IMR-90 (cell line): ENCODE measurements at places on chromosomes 5 and 9. TPM values are rescaled to one million over a fixed set of nuclear protein-coding genes. Genes with fewer than 3 reads are reported as not detected.

- DNase-seq = no peak
Measured at GRCh38 chr9:134320126-134320867, 6.0 kb upstream of the RXRA start.

DNA sequence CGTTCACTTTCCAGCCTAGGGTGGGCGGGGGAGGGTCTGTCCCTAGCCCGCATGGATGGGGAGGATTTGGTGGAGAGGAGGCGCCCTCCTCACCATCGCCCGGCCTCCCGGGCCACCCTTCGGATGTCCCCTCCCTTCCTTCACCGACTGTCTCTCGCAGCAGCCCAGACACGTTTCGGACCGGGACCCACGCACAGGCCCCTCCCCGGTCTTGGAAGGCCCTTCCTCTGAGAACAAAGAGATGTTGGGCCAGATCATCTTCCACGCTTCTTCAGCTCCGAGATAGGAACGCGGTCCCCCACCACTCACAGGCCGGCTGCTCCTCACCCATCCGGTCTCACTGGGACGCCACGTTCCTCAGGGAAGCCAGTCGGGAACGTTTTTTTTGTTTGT lies 640 bp upstream of the DPM2 start:
- no peak for DNase-seq

The ZFP2 gene
- 0.06 and 0.19 TPM in 2 replicates for polyA plus RNA-seq

DNA sequence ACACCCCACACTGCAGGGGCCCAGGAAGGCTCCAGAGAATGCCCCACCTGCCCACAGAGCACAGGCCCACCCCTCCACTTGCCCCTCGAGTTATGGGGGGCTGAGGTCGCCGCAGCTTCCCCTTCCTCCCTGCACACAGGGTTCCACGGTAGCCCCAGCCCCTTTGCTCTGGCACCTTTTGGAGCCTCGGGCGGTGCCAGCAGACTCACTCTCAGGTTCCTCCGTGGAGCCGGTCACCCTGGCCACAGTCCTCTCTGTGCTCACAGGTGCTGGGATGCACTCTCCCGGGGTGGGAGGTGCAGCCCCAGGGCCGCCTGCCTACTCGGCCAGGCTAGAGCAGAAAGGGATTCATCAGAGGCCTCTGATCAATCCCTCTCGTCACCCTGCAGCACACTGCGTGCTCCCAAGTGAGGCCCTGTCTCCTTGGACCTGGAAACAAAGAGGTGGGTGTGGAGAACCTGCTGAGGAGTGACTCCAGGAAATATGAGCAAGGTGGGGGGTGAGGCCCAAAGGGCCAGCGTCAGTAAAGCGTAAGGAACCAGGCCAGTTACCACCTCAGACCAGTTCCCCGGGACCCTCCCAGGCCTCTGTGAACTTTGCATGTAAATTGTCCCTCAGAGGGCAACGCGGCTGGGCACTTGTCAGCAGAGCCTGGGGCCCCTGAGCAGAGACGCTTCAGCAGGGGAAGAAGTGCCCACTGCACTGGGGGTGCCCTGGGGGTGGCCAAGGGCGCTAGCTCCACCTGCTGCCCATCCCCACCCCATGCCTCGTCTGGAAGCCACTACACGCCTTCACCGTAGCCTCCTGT lies 167.8 kb downstream of the OLFM1 start:
- DNase-seq = no peak

GRCh38 chr5:72221541-72221940 lies 98.5 kb downstream of the MRPS27 start:
- DNase-seq = no peak

The MYO10 gene
- polyA plus RNA-seq = 39.9 and 41.9 TPM in 2 replicates

- DNase-seq = no peak
Measured at GRCh38 chr5:145204743-145205142, 630.4 kb downstream of the PRELID2 start.

- DNase-seq = peak; percentile 56
Measured at GRCh38 chr9:6852243-6852963, 94.6 kb downstream of the KDM4C start.

DNA sequence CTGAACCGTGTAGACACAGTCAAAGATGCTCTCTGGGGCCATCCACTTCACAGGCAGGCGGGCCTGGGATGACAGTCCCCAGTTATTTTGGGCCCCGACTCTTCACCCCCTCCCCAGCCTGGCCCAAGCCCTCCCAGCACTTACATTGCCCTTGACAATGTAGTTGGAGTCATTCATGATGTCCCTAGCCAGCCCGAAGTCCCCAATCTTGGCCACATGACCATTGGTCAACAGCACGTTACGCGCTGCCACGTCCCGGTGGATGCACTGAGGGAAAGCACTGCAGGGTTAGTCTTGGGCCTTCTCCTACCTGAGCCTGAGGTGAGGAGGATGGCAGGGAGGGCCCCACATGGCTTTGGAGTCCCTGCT lies 30.3 kb downstream of the CSF1R start:
- DNase-seq = no peak

- no peak for DNase-seq
Measured at GRCh38 chr5:150347003-150347402, 10.5 kb upstream of the TCOF1 start.

The SARDH gene
- polyA plus RNA-seq = 7.5 and 8.5 TPM in 2 replicates

GRCh38 chr5:38557308-38557710 lies 863 bp upstream of the LIFR start:
- no peak for DNase-seq

- DNase-seq = no peak
Measured at GRCh38 chr9:117719161-117719920, 15.1 kb downstream of the TLR4 start.

DNA sequence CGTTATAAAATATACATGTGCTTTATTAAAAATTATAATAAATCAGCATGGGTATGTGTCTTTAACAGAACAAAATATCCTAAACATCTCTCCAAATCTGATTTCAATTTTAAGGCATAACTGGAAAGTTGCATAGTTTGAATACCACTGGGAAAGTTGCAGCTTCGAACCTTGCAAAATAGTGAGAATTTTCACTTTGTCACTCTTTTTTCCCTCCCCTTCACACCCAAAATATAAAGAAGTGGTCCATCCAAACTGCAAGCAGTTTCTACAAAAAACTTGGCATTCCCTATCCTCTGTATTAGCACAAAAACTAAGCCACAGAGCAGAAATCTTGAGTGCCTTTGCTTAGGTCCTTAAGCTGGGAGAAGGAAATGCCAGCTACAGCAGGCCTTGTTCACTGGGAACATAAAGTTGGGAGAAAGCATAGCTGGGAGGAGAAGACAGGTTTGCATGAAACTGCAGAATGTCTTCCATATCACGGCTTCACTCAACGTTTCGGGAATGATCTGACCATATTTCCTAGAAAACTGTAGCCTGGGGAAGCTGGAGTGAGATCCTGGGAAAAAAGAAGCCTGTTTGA lies 400.3 kb downstream of the EBF1 start:
- no peak for DNase-seq

DNA sequence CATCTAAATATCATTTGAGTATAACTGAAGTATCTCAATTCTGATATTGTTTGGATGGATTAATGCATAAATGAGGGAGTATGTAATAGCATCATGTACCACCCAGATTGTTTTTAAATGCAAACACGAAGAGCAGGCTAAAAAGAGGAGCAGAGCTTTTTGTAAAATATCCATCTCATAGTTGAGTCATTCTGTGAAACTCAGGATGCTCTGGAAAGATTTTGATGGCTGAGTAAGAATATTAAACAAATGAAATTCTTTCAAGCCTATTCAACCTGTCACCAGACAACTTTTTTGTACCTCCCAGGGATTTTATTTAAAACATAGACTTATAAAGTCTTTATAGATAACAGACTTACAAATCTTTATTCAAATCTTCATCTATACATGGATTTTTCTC lies 625.9 kb downstream of the TLE4 start:
- DNase-seq = peak; percentile 84

DNA sequence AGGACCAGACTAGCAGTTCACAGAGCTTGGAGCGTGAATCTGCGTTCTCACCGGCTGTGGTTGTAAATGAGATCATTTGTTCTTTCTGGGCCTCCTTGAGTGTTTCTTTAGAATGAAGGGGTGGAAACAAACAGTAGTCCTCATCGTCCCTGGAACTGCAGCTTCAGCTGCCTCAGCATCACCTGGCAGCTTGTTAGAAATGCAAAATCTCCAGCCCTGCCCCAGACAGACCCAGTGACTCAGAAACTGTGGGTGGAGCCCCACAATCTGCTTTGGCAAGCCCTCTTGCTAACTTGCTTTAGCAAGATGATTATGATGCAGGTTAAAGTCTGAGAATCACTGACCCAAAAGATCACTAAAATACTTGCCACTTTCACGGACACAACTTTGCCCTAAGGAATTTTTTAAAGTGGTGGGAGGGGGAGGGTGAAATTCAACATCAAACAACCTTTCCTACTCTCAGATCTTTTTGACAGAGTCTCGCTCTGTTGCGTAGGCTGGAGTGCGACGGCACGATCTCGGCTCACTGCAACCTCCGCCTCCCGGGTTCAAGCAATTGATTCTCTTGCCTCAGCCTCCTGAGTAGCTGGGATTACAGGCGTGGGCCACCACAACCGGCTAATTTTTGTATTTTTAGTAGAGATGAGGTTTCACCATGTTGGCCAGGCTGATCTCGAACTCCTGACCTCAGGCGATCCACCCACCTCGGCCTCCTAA lies 86.0 kb downstream of the BRINP1 start:
- no peak for DNase-seq

The GLDC gene
- 0.13 and 0.50 TPM in 2 replicates for polyA plus RNA-seq

DNA sequence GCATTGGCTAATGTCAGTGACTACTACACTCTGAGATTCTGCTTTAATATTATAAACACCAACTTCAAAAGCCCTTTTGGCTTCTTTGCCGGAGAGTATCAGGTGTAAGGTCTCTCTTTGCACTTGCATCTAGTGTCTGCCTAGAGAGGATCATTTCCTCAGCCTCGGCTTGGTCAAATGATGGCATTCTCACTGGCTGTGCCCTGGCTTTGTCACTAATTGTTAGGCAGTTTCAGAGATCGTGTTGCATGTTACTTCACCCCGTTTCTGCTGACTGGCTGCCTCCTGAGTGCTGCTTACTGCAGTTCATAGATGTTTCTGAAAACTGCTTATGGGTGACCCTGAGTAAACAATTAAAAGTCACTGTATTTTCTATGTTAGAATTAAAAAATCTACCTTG lies 48.8 kb downstream of the SLC1A3 start:
- no peak for DNase-seq

GRCh38 chr5:55151923-55152842 lies 7.8 kb upstream of the GPX8 start:
- peak; percentile 84 for DNase-seq

GRCh38 chr5:61287474-61287873 lies 44.6 kb upstream of the ZSWIM6 start:
- DNase-seq = no peak

The OR1J2 gene
- not detected in 2 replicates for polyA plus RNA-seq

DNA sequence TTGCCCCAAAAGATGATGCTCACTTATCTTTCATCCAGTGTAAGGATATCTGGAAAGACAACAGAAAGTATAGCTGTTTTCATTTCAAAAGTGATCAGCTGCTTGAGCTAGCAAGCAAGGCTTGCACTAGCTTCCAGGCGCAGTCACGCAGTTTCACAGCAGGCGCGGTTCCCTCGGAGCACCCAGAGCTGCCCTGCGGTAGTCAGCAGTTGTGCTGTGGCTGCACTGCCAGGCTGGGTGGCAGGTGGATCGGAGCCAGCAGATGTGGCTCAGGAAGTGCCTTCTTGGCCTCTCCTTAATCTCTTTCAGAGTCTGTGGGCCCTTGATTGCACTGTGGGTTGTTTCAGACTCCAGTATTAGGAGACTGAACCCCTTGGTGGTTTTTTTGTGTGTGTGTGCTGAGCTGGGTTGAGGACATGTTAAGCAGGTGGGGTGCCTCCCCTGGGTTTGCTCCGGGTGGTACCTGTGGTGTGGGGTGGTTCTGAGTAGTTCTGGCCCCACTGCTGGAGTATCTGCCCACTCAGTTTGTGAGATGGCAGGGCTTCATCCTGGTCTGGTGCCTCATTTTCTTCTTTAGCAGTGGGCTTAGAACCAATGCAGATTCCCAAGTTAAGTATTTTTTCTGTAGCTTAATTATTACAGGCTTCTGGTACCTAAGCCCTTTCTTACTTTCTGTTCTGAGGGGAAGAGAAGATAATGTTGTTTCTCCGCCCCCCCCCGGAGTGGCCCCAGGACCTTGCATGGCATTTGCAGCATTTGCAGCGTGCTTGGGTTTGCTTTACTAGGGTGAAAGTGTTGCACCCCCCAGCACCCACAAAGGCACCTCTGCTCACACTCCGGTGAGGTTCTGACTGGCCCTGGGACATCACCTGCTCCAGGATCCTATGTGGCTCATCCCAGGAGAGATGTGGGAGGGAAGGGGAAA lies 16.4 kb downstream of the TENT4A start:
- no peak for DNase-seq

DNA sequence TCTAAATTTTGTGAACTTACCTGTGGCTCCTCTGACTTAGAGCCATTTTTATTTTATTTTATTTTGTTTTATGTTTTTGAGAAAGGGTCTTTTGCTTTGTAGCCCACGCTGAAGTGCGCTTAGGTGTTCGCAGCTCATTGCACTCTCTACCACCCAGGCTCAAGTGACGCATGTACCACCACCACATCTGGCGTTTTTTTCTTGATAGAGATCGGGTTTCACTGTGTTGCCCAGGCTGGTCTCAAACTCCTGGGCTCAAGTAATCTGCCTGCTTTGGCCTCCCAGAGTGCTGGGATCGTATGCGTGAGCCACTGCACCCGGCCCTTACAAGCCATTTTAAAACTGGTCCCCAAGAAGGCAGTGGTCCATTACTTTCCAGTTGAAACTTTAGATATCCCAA lies 18.5 kb downstream of the MATR3 start:
- no peak for DNase-seq

The DNAJC25 gene
- polyA plus RNA-seq = 6.6 and 6.7 TPM in 2 replicates

DNA sequence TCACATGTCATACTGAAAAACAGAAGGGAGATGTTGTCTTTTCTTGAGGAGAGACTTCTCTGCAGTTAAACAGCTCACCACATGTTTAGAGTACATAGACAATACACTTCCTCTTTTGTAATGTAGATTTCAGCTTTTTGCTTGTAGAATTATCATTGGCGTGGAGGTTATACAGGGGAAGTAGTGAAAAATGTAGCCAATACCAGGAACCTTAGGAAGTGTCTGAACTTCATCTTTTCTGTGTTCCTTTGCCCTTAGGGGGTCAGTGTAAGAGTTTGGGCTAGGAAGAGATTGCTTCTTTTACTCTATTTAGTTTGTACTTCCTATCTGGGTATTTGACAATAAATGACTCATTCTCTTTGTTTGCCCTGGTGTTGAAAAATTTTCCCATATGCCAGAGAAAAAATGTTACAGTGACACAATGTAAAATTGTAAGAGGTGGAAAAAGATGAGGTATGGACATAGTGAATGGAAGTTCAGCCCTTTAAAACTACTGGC lies 21.0 kb upstream of the CDKN2B start:
- peak; percentile 76 for DNase-seq
